Stimulated activated CD4-positive, alpha-beta T cell treated with anti-CD3 and anti-CD28 coated beads, Interleukin-1b, Interleukin-23, amount 100 ng/mL, for 4 hours (primary cell): ENCODE measurements at places on chromosomes 6 and 20.

GRCh38 chr6:37168163-37168758, 1.7 kb upstream of the PIM1 start:
- no peak for DNase-seq

GRCh38 chr6:95681736-95682135, 104.4 kb downstream of the MANEA start:
- no peak for DNase-seq

GRCh38 chr6:139778106-139778505, 403.7 kb upstream of the CITED2 start:
- DNase-seq = no peak

DNA sequence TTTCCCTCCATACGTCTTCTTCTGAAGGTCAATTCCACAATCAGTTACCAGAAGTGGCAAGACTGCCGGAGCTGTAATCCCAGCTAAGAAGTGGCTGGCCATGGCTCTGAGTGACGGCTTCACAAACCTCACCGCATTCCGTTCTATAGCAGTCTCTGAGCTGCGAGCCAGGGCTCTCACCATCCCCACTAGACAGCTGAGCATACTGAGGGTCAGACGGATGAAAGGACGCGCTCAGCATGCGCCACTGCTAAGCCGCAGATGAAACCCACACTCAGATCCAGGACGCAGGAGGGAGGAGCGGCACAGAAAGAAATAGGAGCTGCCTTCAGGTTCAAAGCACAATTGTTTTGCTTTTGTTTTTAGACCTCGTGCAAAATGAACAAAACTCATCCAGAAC, 97.9 kb downstream of the ANKRD60 start:
- DNase-seq = no peak

DNA sequence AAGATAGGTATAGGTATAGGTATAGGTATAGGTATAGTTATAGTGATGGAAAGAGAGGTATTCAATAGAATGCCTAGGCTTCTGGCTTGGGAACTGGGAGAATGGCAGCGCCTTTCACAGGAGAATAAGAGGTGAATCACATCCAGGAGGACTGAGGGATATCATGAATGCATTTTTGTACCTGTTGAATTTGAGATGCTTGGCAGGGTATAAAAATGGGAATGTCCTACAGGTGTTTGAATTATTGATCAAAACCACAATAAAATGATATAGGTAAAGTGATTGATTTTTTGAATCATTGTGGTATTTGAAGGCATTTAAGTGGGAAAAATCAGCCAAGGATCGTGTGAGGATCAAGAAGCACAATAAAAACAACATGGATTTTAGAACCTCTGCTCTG, 119.2 kb upstream of the ARG1 start:
- no peak for DNase-seq

GRCh38 chr20:22529150-22530019, 55.0 kb downstream of the FOXA2 start:
- DNase-seq = no peak

- DNase-seq = no peak
Observed at GRCh38 chr6:29726001-29726400, 2.8 kb downstream of the HLA-F start.
